NK-92 treated with Interleukin-12 subunit alpha and Interleukin-12 subunit beta, amount 100 ng/mL, for 24 hours (cell line): ENCODE measurements at places on chromosomes 7 and 10.

- DNase-seq, result no peak
Observed at GRCh38 chr7:2148814-2149213, 83.9 kb downstream of the MAD1L1 start.

DNA sequence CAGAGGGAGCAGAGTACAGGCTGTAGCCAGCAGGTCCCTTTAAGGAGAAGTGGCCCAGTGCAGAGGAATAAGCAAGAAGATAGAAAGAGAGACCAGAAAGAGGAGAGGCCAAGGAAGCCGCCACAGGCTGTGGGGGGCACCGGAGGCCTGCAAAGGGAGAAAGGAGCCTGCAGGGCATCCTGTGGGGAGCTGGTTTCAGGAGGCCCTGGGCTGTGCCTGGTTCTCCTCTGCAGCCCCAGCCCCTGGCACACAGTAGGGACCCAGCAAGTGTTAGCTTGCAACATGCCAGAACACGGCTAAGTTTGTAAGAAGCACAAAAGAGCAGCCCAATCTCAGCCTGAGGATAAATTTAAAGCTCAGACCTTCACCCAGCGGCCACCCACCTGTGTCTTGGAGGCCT is 12.3 kb upstream of the C10orf71 start:
- no peak for DNase-seq

- DNase-seq, result no peak
Observed at GRCh38 chr10:5666841-5667630, 641 bp upstream of the ASB13 start.

GRCh38 chr10:133379152-133379800 is at the start of gene PAOX:
Gene PAOX (plus strand): TSS chr10:133379262. CDS start chr10:133379317, 55 bp downstream.
- DNase-seq, result no peak

- DNase-seq, result no peak
Observed at GRCh38 chr10:85060944-85061343, 732.6 kb downstream of the CCSER2 start.

DNA sequence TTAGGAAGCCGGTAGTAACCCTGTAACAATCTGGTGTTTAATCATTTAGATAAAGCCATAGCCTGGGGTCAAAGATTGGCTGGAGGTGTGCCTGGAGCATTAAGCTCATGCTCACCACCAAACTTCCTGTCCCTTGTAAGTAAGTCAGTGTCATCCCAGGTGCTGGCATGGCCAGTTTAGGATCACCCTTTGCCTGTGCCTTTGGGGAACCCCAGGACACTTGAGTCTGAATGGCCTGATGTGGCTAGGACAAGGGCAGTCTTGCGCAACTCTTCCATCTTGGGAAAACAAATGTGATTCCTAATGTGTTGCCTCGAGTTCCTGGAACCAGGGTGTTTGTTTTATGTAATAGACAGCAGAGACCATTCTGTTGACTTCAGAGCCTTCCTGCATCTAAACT is 154.8 kb downstream of the GRK5 start:
- DNase-seq, result no peak

DNA sequence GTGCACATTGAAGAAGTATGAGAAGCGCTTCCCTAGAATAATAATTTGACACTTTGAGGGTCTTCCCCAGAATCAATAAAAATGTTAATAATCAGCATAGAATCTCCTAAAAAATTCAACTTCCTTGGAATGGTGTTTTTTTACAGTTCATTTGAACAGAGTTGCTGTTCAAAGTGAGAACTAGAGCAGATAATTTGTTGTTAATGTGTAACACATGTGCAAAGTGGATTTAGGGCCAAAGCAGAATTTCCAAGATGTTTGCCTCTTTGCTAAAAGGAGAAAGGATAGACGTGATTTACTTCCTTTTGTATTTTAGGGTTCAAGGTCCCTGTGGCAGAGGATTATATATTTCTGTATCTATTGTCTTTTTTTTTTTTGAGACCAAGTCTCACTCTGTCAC is 73.8 kb downstream of the ZNF277 start:
- DNase-seq, result no peak

DNA sequence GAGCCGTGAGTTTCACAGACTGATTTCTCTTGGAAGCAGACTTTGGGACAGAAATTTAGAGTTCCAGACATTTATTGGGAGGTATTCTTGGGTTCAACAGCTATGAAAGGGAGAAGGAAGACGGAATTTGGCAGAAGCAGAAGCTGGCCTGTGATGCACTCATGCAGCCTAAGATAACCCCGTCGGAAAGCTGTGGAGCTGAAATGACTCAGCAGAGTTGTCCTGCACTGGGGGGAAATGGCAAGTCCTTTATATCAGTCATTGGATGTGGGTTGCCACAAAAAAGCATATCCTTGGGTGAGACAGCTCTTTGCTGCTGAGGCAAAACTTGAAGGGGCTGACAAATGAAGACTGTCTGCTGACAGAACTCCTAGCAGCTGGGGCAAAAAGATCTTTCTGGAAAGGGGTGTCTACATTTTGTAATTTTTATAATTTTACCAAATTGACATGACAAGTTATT is 11.5 kb upstream of the MICU1 start:
- DNase-seq, result no peak

DNA sequence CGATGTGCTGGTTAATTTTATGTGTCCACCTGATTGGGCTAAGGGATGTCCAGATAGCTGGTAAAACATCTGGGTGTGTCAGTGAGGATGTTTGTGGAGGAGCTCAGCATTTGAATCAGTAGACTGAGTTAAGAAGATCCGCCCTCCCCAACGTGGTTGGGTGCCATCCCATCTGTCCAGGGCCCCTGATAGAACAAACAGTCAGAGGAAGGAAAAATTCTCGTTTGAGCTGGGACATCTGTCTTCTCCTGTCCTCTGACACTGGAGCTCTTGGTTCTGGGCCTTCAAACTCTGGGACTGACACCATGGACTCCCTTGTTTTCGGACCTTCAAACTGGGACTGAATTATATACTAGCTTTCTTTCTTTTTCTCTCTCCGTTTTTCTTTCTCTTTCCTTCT is 59.6 kb downstream of the CARD11 start:
- no peak for DNase-seq
